Skeletal muscle cell (primary cell): ENCODE measurements at places on chromosomes 13 and 19.

DNA sequence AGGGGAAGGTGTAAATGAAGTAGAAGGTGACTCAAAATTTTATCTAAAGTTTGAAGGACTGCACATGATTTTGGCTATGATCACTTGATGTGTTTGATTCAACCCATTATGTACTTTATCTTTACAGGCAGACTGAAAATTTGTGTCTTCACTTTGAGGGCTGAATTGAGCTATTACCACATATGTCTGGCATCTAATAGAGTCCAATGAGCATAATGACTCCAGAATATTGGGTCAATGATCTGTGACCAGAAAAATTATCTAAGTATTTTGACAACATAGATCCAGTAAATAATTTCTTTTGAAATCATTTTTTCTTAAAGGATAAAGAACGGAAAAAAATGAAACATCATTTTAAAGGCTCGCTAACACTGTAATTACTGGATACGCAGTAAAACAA is 2810.0 kb downstream of the PCDH9 start:
- no peak for DNase-seq

GRCh38 chr19:19342086-19343015 is 21.7 kb downstream of the MAU2 start:
- no peak for DNase-seq

GRCh38 chr13:43785650-43786471 is 911 bp downstream of the ENOX1 start:
- no peak for DNase-seq

DNA sequence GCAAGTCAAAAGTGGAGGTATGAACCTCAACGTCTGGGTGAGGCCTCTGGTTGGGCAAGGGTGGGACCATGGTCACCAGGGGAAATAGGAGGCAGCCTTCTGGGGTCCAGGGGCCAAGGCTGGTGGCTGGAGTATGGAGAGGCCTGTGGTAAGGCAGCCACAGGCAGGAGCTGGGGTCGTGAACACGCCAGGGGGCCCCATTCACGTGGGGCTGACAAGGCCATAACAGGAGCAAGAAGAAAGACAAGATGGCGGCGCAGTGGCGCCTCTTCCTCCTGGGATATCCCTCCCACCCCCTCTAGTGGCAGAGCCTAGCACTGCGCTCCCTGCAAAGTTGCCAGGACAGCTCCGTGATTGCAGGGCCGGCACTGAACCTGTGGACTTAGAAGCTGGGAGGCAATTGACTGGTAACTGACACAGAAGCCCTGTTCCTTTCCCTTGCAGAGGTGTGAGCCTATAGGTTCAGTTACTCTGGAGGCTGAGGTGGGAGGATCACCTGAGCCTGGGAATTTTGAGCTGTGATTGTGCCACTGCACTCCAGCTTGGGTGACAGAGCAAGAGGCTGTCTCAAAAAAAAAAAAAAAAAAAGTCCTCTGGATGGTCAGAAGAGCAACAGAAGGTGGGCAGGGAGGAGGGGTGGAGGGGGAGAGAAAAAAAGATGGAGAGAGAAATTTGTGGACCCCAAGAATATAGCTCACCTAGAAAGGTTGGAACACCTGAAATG is 19.7 kb upstream of the EDDM13 start:
- DNase-seq = no peak

DNA sequence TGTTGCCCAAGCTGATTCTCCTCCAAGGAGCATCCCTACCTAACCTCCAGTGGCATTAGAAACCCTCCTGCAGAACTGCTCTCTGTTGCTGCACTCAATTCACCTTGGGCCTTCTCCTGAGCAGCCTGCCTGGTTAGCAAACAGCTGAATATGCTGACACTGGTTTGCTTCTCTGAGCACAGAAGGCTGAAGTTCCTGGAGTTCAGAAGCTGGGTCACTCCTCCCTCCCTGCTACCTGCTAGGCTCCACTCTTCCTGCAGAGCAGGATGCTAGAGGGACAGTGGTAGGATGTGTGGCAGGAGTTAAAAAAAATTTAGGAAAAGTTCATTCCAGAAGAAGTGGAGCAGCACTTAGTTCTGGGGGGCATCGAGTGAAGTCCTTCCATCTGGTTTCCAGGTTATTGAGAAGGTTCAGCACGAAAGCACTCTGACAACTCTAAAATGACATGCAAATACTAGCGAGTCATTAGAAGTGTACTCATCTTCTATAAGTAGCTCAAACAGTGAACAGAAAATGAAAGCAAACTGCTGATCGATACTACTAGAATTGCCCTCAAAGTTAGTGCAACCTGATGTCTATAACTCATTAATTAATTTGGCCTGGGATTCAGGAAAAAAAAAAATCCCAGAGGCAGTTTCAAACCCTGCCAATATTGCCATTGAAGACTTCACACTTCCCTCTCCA is 293.7 kb downstream of the POU4F1 start:
- no peak for DNase-seq

DNA sequence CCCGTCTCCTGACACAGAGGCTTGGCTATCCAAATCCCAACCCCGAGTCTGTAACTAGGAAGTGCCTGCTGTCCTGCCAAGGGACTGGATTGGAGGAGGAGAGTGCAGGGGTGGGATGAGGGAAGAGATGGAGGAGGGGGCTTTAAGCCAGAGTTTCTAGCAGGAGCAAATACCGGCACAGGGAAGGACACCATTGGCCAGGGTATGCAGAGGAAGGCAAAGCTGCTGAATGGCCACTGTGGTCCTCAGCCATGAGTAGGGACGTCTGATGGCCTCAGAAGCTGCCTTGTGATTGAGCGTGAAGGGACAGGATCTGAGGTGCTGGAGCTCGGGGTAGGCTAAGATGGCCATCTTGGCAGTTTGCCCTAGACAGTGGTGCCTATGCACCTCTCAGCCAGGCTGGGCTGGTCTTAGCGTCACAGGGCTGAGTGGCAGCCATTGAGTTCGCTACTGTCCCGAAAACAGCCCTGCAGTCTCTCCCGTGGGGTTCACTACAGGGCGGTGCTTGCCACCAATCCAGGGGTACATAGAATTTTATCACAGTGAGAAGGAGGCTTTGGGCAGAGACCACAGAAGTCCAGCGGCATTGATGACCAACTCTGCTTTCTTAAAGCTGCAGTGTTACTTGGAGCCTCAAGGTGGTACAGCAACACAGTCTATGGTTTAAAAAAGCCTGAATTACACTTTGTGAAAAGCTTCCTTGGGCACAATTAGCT is 61.8 kb downstream of the AKAP11 start:
- peak; percentile 31 for DNase-seq

GRCh38 chr19:703651-704446 is 4.9 kb upstream of the PALM start:
- no peak for DNase-seq

DNA sequence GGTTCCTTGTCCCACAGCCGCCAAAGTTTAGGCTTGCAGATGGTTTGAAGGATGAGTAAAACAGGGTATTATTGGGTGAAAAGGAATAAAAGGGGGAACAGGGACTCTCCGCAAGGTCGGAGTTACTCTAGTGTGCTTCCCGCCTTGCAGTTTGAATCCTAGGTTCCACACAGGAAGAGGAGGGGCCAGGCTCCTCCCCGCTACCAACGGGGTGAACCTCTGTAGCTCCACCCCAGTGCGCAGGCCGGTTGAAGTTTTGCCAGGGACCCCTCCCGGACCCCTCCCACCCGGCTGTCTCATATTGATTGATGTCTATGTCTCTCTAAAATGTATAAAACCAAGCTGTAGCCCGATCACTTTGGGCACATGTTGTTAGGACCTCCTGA is 11.6 kb upstream of the GTF2F2 start:
- no peak for DNase-seq

- no peak for DNase-seq
These were observed 24.7 kb downstream of the METTL21C start for GRCh38 chr13:102670130-102670529.

DNA sequence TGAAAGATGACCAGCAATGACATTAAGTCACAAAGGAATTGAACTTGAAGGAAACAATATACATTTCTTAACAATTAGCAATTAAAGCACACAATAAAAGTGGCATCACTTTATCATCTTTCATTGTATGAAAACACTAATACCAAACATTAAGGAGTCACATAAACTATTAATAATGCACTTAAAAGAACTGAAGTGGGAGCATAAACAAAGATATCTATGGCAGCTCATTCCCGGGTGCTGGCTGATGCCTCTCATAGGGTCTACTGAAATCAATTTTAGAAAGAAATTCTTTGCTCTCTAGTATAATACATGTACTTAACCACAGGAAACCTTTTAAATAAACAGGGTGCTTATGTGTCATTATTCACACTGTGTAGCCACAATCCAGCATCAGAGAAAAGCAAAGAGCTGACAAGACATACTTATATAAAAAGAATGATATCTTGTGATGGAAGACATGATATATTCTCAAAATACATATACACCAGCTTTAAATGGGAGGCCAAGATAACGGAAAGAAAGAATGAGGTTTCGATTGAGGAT is 1207.8 kb downstream of the EFNB2 start:
- DNase-seq = no peak

- peak; percentile 89 for DNase-seq
These were observed at the start of gene GPC6 for GRCh38 chr13:93226623-93227279. Gene GPC6 (plus strand): TSS chr13:93226807.

DNA sequence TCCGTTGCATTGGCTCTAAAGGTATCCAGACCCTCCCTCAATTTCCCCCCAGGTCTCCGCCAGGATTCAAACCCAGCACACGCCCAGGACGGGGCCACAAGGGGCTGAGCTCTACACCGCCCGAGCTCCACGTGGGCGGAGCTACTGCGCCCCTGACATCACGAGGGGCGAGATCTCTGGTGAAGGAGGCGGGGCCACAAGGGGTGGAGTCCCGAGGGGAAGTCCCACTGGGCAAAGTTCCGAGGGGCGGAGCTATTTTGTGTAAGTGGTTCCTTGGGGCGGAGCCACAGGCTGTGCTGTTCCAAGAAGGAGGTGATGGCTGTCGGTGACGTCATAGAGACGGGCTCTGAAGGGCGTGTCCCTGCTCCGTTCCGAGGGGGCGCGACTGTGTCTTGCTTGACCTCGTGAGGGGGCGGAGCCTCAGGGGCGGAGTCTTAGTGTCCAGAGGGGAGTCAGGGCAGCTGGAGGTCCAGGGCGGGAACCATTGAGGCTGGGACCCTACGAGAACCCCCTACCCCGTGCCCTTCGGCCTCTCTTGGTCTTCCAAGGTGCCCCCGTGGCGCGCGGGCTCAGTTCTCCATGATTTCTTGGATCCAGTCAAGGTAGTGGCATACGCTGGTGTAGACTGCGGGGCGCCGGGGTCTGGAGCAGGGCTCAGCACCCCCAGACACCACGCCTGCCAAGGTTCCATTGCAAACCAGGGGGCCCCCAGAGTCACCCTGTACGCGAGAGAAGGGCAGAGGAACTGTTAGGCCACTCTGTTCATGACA is 1.3 kb upstream of the KLK8 start:
- DNase-seq = no peak

GRCh38 chr13:68608147-68608546 is 1378.0 kb upstream of the PCDH9 start:
- DNase-seq = no peak

DNA sequence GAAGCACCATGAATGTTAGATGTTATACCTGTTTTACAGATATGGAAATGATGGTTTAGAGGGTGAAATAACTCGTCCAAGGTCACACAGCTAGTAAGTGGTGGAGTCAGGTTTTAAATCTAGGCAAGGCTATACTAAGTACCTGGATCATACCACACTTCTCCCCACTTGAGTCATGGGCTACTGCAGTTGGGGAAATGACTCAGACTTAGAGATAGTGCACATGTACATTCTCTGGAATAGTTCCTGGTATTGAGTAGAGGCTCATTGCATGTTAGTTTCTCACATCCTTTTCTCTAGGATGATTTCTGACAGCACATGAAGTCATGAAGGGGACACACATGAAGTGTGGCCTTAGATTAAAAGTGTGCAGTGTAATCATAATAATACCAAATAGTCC is 76.2 kb upstream of the TNFSF11 start:
- peak; percentile 61 for DNase-seq

GRCh38 chr13:74930402-74931165 is 551.4 kb downstream of the TBC1D4 start:
- peak; percentile 67 for DNase-seq

- no peak for DNase-seq
These were observed 95.7 kb upstream of the C1QTNF9B start for GRCh38 chr13:23992781-23993679.

DNA sequence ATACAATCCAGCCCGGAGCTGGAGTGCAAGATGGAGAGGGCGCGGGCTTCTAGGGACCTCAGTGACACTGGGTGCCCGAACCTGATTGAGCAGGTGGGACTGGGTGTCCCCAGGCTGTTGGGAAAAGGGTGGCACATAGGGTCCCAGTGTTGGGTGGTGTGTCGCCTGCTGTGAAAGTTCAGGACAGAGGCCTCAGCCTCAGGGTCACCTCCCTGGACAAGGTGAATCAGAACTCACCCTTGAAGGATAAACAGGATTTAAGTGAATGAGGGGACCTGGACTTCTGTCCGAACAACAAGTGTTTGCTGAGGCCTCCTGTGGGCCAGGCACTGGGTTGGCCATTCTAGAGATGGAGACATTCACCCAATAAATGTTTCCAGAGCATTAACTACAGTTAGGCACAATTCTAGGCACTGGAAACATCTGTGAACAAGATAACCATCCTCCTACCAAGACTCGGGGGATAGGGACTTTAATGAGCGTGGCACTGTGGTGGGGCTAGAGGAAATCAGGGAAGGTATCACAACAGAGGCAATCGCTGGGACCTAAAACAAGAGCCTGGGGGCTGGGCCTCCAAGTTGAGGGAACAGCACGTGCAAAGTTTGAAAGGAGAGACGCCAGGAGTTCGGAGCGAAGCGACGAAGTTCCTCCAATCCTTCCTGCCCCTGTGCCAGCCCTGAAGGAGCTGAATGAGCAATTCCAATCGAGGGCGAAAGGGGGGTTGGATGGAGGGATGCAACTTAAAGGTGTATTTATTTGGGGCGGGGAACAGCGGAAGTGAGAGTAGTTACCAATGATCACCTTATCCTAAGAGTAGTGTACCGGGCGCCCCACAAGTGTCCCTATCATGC is 921 bp upstream of the POLD1 start:
- no peak for DNase-seq

DNA sequence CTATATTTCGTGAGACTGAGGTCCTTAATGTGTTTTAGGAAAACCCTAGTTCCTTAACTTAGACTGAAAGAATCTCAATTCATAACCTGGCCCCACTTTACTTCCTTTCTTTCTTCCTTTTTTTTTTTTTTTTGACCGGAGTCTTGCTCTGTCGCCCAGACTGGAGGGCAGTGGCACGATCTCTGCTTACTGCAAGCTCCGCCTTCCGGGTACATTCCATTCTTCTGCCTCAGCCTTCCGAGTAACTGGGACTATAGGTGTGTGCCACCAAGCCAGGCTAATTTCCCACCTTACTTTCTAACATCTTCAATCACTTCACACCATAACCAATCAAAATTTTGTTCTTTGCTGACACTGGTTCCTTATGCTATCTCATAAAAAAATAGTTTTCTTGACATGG is 2097.0 kb downstream of the PCDH9 start:
- no peak for DNase-seq

DNA sequence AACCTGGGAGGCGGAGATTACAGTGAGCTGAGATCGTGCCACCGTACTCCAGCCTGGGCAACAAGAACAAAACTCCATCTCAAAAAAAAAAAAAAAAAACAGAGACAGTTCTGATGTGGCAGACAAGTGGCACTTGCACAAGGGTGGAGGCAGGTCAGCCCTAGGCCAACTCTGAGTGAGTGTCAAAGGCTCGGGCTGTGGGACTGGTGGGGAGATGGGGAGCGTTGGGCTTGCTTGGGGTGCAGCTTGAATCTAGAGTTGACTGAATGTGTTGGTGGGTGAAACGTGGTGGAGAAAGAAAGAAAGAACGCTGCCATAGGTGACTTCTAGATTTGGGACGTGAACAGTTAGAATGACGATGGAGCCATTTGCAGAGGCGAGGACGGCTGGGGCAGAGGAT is 121.3 kb upstream of the SPACA7 start:
- DNase-seq = no peak
